ENCODE measurements at places on chromosomes 5 and 9.

DNA sequence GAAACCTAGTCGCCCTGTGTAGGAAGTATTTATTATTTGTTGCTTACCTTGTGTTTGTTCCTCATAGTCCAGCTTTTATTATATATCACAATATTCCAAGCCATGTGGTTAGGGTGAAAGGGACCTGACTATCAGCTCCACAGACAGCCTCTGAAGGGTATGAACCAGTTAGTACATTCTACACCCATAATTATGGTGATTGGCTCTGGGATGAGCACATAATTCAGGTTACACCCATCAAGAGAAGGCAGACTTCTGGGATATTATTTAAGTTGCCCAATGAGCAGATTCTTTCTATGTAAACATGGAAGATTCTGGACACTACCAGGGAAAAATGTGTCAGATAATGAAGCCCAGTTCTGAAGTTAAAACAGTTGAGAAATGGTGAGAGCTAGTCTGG is 168.0 kb downstream of the KIF4B start:
- no peak for DNase-seq

GRCh38 chr5:31630931-31631330 is 8.0 kb upstream of the PDZD2 start:
- DNase-seq, result no peak

DNA sequence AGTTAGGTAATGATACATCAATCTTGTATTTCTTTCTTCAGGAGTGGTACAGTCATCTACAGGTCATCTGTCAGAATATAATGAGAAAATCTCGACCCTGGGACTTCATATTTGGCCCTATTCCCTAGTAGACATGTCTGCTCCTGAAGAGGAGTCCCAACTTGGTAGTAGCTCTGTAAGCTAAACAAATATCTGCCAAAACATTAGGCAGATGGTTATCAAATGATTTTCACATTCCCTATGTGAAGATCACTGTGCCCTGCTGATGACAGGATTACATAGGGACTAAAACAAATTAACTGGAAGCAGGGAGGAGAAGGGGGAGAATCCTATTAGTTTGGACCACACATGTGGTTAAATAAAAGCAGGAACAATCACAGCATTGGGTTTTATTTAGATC is 138.6 kb upstream of the NFIB start:
- DNase-seq, result no peak

GRCh38 chr5:91223886-91224285 is 159.2 kb downstream of the ARRDC3 start:
- DNase-seq, result no peak

DNA sequence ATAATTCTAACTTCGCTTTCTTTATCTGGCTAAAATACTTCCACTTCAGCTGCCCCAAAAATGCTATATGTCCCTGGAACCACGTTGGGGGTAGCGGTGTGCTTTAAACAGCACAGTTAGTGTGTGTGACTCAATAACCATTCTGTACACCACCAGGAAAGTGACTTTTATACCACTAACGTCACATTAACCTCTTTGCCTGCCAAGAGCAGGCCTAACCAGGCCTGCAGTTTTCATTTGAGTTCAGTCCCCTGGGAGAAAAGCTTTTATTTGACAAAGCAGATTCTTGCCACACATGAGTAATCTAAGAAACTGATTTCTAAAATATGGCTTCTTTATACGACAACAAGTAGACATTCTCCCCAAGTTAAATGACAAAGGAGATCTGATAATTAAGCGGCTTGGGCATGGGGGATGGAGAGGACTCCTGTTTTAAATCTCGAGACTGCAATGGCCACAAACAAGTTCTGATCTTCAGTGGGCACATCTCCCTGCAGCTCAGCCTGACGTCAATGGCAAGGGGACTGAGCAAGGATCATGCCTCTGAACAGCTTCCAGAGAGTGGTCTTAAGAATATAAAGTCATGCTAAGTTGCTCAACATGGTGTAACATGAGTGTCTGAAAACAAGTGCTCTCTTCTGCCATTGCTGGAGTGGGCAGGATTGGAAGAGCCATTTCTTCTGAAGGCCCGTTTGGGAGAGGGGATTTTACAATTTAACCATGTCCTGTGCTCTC is 91.8 kb downstream of the GLIS3 start:
- DNase-seq, result no peak

GRCh38 chr5:137220523-137220927 is 278.6 kb downstream of the SPOCK1 start:
- no peak for DNase-seq

- DNase-seq, result no peak
Observed at GRCh38 chr9:13428766-13429165, 149.3 kb upstream of the MPDZ start.

DNA sequence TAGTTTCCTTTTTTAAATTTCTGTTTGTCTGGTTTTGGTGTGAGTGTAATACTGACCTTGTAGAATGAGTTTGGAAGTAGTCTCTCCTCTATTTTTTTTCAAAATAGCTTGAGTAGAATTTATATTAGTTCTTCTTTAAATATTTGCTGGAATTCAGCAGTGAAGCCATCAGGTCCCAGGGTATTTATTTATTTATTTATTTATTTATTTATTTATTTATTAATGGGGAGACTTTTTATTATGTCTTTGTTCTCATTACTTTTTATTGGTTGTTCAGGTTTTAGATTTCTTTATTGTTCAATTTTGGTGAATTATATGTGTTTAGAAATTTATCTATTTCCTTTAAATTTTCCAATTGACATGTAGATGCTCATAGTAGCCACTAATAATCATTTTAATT is 875.8 kb upstream of the COX7C start:
- DNase-seq, result no peak

- no peak for DNase-seq
Observed at GRCh38 chr9:115276621-115277020, 158.7 kb upstream of the TNC start.

DNA sequence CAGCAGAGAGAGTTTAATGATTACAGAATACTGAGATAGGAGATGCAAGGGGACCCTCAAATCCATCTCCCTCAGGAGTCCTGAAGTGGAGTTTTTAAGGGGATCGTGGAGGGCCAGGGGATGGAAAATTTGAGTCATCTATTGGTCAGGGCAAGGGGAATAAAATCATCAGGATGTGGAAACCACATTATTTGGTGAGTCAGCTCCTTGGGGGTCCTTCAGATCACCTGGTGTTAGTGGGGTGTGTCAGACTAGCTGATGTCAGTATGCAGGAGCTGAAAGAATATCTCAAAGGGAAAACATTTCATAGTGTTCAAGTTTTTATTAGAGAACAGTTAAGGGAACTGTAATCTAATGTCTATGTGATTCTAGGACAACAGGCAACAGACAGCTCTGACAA is 183.0 kb upstream of the FTMT start:
- no peak for DNase-seq

GRCh38 chr5:12392246-12392645 is 488.0 kb upstream of the CTNND2 start:
- no peak for DNase-seq

GRCh38 chr5:67807439-67807888 is 408.1 kb upstream of the PIK3R1 start:
- no peak for DNase-seq

GRCh38 chr5:154478224-154478565 is at the start of gene HAND1:
HAND1 (minus strand) TSS chr5:154478227; CDS start chr5:154478008, 219 bp downstream.
- no peak for DNase-seq

GRCh38 chr5:66340786-66341185 is 196.7 kb downstream of the SREK1 start:
- DNase-seq, result no peak

DNA sequence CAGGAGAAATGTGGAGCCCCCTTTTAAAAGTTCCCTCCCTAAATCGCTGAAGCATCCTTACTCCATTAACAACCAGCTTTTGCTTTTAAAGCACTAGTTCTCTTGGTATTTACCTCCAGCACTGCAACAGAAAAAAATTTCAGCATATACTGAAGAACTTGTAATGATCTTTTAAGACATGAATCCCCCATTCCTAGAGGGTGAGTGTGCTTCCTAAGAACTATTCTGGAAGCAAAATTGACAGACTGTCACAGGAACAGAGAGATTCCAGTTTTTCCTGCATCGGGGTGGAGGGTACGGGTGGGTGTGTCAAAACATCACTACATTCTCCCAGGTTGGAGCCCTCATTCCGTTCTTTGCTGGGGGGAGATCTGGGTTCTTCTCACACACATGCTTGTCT is 151.9 kb downstream of the EBF1 start:
- no peak for DNase-seq

DNA sequence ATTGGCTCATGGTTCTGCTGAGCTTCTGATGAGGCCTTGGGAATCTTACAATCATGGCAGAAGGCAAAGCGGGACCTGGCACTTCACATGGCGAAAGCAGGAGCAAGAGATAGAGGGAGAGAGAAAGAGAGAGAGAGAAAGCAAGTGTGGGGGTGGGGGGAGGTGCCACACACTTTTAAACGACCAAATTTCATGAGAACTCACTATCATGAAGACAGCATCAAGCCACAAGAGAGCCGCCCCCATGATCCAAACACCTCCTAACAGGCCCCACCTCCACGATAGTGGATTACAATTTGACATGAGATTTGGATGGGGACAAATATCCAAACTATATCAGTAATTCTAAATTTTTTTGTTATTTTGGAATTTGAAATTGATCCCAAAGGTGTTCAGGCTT is 553.9 kb downstream of the PRR16 start:
- DNase-seq, result no peak

DNA sequence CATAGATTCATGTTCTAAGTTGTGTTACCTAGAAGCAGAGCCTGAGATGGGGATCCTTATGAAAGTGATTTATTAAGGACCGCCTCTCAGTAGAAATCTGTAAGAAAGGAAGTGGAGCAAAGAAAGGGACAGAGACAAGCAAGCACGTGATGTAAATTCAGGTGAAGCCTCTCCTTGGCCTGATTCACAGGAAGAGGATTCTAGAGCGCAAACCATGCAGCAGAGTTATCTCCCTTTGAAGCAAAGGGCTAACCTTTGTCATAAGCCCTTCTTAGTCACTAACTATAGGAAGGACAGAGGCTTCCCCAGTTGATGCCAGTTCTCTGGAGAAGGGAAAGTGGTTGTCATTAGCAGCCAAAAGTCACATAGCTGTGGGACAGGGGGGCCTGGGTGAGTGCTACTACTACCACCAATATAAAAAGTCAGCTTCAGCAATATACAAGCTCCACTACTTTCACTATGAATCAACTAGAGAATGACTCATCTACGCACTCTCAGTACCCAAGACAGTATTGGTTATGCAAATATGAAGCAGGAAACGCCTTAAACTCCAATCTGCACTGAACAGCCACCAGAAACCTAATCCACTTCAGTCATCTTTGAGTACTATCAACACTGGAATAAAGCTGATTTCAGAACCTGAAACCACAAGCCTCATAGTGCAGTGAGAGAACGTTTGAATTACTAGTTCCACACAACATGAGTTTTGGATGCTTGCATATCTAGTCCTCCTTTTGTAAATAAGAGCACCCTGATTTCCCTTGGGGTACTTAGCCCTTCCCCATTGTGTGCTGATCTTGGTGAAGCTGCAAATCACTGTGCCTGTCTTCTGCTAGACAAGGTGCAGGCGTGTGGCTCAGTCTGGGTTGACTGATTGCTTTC is 162.7 kb downstream of the ZNF608 start:
- DNase-seq, result no peak

DNA sequence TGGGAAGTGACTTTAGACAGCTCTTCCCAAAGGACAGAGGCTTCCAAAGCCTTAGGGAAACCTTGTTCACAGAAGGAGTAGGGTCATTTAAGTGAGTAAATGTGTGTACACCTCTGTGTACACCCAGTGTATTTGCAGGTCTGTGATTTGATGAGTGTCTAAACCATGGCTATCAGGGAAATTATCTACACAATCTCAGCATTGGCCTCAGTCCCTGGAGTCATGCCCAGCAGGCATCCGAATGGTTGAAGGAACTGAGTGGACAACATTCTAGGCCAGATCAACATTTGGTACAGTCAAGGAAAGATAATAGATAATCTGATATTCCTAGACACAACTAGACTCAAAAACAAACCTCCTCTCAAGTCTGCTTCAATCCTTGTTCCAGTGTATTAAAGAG is 258.4 kb upstream of the DAPK1 start:
- no peak for DNase-seq

- no peak for DNase-seq
Observed at GRCh38 chr5:134420343-134420742, 8.7 kb upstream of the CDKN2AIPNL start.

DNA sequence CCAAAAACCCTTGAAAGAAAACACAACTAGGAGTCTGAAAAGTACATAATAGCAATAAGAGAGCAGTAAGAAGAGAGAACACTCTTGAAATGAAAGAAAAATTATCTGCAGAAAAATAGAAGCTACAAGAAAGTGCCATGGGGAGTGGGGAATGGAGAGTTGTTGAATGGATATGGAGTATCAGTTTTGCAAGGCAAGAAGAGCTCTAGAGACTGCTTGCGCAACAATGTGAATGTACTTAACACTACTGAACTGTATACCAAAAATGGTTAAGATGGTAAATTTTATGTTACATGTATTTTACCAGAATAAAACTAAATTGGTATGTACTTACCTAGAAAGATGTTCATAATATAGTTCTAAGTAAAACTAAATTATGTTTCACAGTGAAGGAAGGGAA is 54.8 kb upstream of the RASGRF2 start:
- no peak for DNase-seq

DNA sequence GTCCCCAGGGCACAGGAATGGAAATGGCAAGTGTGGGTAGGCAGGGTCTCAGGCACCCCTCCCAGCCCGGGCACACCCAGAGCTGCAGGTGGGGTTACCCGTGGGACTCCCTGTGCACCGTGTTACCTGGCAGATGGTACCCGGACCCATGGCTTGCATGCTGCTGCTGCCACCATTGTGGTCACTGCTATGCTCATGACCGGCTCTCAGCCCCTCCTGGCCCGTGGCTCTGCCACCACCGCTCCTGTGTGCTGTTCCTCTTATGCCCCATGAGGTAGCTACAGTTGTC is 21.7 kb upstream of the HMCN2 start:
- DNase-seq, result no peak

- no peak for DNase-seq
Observed at GRCh38 chr9:133730994-133731715, 7.0 kb downstream of the SARDH start.

DNA sequence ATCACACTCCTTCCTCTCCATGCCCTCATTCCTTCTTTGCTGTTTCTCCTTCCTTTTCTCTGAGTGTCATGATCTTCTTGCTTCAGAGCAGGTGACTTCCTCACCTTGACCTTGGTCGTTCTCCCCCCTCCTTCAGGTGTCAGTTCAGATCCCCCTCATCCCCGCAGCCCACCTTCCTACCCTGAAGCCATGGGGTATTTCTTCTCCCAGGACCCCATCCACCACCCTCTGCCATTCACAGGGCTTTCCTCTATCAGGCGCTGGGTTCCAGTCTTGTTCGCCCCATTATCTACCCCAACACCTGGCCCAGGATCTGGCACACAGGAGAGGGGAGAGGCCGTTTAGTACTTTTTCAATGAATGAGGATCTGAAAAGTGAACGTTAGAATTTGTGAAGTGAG is 101.0 kb downstream of the NSG2 start:
- no peak for DNase-seq

DNA sequence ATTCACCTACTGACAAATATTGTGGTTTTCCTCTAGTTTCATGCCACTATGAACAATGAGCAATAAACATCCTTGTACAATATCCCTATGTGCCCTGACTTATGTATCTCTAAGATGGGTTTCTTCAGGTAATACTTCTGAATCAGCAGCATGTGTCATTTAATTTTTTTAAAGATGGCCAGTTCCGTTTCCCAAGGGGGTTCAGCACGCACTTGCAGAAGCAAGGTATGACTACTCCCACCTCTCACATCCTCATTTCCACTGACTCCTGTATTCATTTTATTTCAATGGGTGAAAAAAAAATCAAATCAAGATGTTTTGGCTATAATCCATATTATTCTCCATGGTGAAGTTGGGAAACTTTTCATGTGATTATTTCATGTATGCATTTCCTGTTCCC is 14.7 kb upstream of the ADAMTS19 start:
- no peak for DNase-seq

- DNase-seq, result no peak
Observed at GRCh38 chr5:14276380-14276779, 133.2 kb downstream of the TRIO start.
